ENCODE measurements at places on chromosomes 6 and 20.

- no peak for DNase-seq
Observed at GRCh38 chr6:128421788-128422187, 98.6 kb downstream of the PTPRK start.

DNA sequence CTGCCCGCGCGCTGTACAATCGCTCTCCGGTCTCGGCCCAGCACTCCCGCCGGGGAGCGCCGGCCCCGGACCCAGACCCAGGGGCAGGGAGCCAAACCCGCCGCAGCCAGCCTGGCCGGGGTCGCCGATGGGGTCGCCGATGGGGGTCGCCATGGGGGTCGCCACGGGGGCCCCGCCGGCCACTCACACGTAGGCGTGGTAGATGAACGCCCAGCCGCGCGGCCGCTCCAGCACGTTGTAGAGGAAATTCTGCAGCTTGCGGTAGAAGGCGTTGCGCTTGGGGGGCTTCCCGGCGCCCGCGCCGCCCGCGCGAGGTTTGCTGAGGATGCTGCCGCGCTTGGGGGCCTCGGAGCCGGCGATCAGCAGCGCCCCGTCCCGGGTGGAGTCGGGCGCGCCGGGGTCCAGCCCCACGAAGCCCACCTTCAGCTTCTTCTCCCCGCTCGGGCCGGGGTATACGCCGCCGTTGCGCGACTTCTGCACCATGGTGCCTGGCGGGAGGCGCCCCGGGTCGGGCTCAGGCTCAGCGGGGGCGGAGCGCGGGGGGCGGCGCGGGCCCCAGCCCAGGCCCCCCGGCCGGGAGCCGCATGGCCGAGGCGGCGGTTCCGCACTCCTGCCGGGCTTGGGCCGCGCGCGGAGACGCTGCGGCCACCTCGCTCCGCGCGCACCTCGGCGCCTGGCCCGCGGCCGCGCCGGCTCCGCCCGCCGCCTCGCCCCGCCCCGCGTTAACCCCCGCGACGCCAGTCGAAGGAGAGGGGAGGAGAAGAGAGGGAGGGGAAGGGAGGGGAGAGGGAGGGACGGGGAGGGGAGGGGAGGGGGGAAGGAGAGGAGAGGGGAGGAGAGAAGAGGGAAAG lies at the start of gene KCNQ2:
TSS of gene KCNQ2 (minus strand) at position 675 of the 851 bp plus-strand sequence. CDS start at position 483, 192 bp downstream.
- no peak for DNase-seq

GRCh38 chr6:79630883-79631692 lies at the start of gene SH3BGRL2:
TSS of gene SH3BGRL2 (plus strand) at chr6:79631329. CDS start at chr6:79631462, 133 bp downstream.
- no peak for DNase-seq

DNA sequence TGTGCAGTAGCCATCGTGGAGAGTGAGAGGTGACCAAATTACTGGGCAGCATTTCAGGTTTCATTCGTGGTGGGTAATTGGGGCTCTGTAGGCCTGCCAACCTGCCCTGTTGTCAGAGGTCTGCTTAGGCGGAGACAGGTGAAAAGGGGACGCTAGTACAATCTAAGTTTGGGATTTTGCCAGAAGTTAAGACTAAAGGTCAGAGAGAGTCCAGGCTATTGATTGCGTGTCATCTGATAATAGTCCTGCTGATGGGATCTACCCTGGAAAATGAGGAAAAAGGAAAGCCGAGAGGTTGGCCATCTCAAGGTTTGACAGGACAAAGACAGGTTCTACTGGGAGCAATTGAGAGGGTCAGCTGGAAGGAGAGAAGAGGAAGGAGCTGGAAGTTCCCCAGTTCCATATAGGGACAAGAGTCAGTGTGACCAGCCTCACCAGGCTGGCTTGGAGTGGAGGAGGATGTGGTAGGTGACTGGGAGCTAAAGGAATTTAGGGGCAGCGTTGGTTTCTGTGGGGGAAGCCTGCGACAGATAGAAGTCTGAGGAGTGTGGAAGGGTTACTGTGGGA lies 10.9 kb downstream of the ARFGEF2 start:
- DNase-seq: no peak

- DNase-seq: no peak
Observed at GRCh38 chr6:98839781-98840361, 5.5 kb downstream of the POU3F2 start.

- DNase-seq: no peak
Observed at GRCh38 chr6:108966251-108966650, 118.0 kb downstream of the ARMC2 start.

DNA sequence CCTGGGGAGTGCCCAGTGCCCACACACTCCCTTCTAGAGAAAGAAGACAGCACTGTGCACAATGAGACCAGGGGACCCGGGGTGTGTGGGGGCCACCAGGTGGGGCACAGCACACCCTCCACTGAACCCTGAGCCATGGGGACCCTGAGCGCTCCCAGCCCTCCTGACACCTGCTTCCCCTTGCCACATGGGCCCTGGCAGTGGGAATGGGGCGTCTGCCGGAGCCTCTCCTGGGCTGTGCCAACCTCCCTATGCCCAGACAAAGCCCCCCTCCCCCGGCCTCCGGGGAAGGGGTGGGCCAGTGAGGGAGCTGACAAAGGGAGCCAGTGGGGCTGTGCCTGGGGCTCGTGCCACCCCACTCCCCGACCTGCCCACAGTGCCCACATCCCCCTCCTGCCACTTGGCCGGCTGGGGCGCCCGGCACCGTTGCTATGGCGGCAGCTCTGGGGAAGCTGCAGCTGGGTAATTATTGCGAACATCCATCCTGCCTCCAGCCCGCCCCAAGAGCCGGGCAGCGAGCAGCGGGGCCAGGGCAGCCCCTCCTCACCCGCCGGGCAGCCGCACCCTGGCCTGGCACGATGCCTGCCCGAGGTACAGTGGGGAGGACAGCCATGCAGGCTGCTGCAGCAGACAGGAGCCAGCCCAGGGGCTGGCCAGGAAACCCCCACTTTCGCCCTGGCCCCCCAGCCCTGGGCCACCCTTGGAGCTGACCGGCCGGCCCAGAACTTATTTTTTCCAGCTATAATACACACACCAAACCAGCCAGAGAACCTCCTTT lies 41.9 kb upstream of the NOL4L start:
- DNase-seq: no peak

- DNase-seq: no peak
Observed at GRCh38 chr6:73108949-73109348, 116.3 kb downstream of the KHDC1L start.

DNA sequence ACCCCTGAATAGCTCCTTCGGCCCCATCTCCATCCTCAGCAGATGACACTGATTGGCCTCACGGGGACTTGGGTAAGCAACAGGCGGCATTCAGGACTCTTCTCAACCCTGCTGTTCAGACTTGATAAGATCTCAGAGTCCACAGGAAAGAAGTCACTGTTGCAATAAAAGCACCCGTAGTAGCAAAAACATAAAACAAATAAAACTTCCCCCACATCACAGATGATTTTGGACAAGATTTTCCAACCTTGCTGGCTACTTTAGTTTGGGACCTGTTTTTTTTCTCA lies 17.1 kb upstream of the C20orf144 start:
- no peak for DNase-seq

GRCh38 chr20:39676241-39676640 lies 714.1 kb downstream of the DHX35 start:
- no peak for DNase-seq

- DNase-seq: no peak
Observed at GRCh38 chr6:88983532-88983931, 20.1 kb upstream of the RNGTT start.

GRCh38 chr6:35402136-35402855 lies 49.8 kb upstream of the FANCE start:
- no peak for DNase-seq

- no peak for DNase-seq
Observed at GRCh38 chr20:38888059-38888831, 38.0 kb upstream of the FAM83D start.

- no peak for DNase-seq
Observed at GRCh38 chr6:43981363-43981990, 145.8 kb downstream of the MRPL14 start.
